Muscle of back (tissue), 13 donors: ENCODE measurements at places on chromosomes 4 and X. TPM values are rescaled to one million over a fixed set of nuclear protein-coding genes. Genes with fewer than 3 reads are reported as not detected.

Gene KCTD8
- polyA plus RNA-seq = 0.28 TPM

Gene SLC25A43
- 9.7 TPM for polyA plus RNA-seq

Gene AFF2
- polyA plus RNA-seq = 1.2 TPM

Gene SMARCAD1
- 23.5 TPM for polyA plus RNA-seq

Gene DACH2
- 0.96 TPM for polyA plus RNA-seq

GRCh38 chr4:145909773-145910172 lies 28.9 kb downstream of the ZNF827 start:
- DNase-seq = peak; percentile 36

DNA sequence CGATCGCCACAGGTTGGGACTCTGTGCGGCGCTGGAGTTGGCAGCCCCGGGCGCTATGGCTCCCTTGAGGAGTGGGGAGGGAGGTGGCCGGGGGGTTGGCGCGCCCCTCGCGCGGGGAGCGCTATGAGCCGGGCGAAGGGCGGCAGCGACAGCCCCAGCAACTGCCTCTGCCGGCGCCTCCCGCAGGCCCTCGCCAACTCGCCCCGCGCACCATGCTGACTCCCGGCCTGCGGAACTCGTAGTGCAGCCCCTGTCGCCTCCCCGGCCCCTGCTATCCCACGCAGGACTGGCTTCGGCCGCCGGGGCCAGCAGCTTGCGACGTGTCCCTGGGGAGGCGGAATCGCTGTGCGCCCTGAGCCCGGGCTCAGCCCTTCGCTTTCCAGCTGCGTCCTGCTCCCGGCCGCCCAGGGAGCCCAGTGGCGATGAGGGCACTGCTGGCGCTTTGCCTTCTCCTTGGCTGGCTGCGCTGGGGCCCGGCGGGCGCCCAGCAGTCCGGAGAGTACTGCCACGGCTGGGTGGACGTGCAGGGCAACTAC lies 415 bp downstream of the SHISA3 start:
- no peak for DNase-seq

Gene NKX1-1
- polyA plus RNA-seq = not detected

Gene GC
- 1.4 TPM for polyA plus RNA-seq

Gene ZNF732
- polyA plus RNA-seq = 0.76 TPM

DNA sequence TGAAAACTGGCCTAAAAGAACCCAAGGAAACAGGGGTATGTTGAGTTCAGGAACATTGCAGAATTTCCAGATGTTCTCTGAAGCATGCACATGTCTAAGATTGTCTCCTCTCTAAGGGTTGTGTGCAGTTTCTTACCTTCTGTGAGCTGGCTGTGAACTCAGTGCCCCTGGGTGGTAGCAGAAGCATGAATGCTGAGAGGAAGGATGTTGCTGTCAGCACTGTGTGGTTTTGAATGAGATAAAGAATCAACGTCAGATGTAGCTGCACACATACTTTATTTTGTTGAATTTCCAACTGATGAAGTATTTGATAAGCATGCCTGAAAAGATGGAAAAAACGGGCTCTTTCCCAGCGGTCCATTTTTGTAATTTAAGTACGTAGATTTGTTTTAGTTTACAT lies 23.8 kb upstream of the CD38 start:
- DNase-seq = no peak
